ENCODE measurements at places on chromosomes 16 and 17.

GRCh38 chr16:14275934-14276333 lies 204.8 kb downstream of the MRTFB start:
- DNase-seq, result no peak

DNA sequence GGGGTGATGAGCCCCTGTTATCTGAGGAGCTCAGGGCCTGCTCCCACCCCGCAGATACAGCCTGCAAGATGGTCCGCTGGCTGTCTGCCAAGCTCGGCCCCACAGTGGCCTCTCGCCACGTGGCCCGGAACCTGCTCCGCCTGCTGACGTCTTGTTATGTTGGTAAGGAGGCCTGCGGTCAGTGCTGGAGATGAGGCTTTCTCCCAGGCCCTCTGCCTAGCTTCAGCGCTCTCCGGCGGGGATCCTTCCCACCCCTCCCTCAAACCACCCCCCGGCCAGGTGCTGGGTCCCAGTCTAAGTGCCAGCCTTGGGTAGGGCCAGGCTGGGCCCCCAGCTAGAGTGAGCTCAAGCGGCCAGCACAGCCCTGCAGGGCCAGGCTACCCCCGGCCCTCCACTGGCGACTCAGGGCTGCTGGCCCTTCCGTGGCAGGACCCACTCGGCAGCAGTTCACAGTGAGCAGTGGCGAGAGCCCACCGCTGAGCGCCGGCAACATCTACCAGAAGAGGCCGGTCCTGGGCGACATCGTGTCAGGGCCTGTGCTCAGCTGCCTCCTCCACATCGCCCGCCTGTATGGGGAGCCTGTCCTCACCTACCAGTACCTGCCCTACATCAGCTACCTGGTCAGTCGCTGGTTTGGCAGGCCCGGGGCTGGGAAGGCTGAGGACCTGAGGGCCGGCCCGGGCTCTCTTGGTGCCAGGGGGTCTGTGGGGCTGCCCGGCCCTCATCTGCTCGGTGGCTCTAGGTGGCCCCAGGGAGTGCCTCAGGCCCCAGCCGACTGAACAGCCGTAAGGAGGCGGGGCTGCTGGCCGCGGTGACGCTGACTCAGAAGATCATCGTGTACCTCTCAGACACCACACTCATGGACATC lies 6.1 kb downstream of the WDR81 start:
- DNase-seq, result no peak

- no peak for DNase-seq
Measured at GRCh38 chr16:76910931-76911330, 280.1 kb upstream of the MON1B start.

- DNase-seq, result no peak
Measured at GRCh38 chr17:28528327-28529012, 22.3 kb downstream of the FOXN1 start.

All from stimulated activated CD4-positive, alpha-beta T cell treated with anti-CD3 and anti-CD28 coated beads, Interleukin-4, amount 100 ng/mL, for 48 hours (primary cell).